ENCODE measurements at places on chromosomes 5 and 9.

- no peak for DNase-seq
Observed at GRCh38 chr5:133409210-133409674, 203.1 kb downstream of the FSTL4 start.

GRCh38 chr9:6219040-6219439 is 3.4 kb downstream of the IL33 start:
- DNase-seq = no peak

- no peak for DNase-seq
Observed at GRCh38 chr5:154513669-154514084, 35.6 kb upstream of the HAND1 start.

- DNase-seq = no peak
Observed at GRCh38 chr9:14542071-14542470, 151.2 kb downstream of the ZDHHC21 start.

DNA sequence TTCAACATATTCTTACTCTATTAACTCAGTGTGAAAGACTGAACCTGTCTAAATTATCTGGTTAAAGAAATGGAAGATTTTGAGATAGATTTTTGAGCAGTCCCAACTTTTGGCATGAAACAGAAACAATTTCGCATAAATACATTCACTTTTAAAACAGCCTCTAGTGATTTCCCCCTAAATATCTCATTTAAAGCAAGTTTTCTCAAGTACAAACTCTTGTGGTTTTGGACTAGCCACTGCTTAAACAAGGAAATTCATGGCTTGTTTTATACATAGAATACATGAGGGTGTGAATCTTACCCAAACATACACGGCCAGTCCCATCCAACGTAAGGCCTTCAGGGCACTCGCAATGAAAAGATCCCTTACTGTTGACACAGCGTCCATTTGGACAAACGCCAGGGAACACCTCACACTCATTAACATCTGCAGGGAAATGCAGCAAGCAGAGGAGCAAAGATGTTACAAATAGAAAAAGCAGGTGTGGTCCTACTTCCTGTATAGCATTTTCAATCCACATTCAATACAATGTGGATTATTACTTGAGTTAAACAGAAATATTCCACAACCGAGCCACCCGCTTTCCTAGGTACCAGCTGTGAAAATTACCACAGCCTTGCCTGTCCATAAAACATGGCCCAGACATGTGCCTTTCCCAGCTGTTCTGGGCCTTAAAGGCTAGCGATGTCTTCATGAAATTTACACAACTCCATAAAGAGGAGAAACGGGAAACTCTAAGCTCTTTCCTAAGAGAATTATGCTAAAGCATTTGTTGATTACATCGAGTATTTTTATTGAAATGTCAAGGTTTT is 188.8 kb downstream of the FBN2 start:
- peak; percentile 7 for DNase-seq

GRCh38 chr5:36013182-36013581 is 22.0 kb upstream of the UGT3A1 start:
- DNase-seq = no peak
